ENCODE measurements at places on chromosomes 3 and 15. TPM values are rescaled to one million over a fixed set of nuclear protein-coding genes. Genes with fewer than 3 reads are reported as not detected.

The TICRR gene
- 21.5 TPM for total RNA-seq

The RETNLB gene
- not detected for total RNA-seq

The TNNC1 gene
- 0.41 TPM for total RNA-seq

The GPR62 gene
- not detected for total RNA-seq

The CXCR6 gene
- total RNA-seq, result not detected

The HHATL gene
- not detected for total RNA-seq

The BNC1 gene
- total RNA-seq, result not detected

The PAK6 gene
- total RNA-seq, result 0.77 TPM

The GOLGA6A gene
- not detected for total RNA-seq

The POLQ gene
- 14.5 TPM for total RNA-seq

The THRB gene
- not detected for total RNA-seq

DNA sequence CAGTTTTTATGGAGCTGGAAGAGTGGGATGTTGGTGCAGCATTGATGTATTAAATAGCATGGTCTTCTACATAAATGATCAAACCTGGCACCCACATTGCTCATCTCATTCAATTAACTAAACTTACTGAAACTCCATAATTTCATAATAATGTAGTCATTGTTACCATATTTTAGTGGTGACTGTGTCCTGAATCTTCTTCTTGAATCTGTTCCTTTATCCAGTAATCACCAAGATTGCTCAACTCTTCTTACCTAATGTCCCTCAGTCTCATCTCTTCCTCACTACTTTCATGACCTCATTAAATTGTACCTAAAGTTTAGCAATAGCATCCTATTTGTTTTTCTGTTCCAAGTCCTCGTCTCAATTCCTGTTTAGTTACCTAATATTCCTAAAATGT is 69.8 kb downstream of the FGF7 start:
- no peak overlapping the region for H3K4me3 ChIP-seq
- no peak for DNase-seq
- H3K36me3 ChIP-seq, result no peaks in the 10 kb centered on the region
- no peaks in the 10 kb centered on the region for H3K4me1 ChIP-seq
- H3K27ac ChIP-seq, result no peak overlapping the region

- H3K27ac ChIP-seq, result no peak overlapping the region
- no peak overlapping the region for H3K4me3 ChIP-seq
- H3K4me1 ChIP-seq, result no peaks in the 10 kb centered on the region
- H3K36me3 ChIP-seq, result no peaks in the 10 kb centered on the region
These were observed 158.6 kb downstream of the THSD4 start for GRCh38 chr15:71273731-71274447.

GRCh38 chr3:188218603-188219002 is 64.6 kb downstream of the LPP start:
- DNase-seq, result no peak
- no peaks in the 10 kb centered on the region for H3K4me1 ChIP-seq
- H3K4me3 ChIP-seq, result no peak overlapping the region
- no peaks in the 10 kb centered on the region for H3K27me3 ChIP-seq
- H3K36me3 ChIP-seq, result no peaks in the 10 kb centered on the region

GRCh38 chr3:24302396-24302795 is 192.3 kb downstream of the THRB start:
- H3K27ac ChIP-seq, result no peak overlapping the region
- H3K4me3 ChIP-seq, result no peak overlapping the region
- H3K27me3 ChIP-seq, result no peaks in the 10 kb centered on the region

DNA sequence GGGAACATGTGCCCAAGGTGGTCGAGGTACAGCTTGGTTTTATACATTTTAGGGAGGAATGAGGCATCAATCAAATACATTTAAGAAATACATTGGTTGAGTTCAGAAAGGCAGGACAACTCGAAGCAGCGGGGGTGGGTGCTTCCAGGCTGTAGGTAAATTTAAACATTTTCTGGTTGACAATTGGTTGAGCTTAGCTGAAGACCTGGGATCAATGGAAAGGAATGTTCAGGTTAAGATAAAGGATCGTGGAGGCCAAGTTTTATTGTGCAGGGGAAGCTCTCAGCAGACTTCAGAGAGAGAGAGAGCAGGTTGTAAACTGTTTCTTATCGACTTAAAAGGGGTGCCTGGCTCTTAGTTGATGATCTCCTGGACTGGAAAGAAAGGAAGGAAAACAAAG is 11.3 kb downstream of the CPN2 start:
- H3K4me3 ChIP-seq, result no peak overlapping the region
- no peak for DNase-seq
- no peaks in the 10 kb centered on the region for H3K27me3 ChIP-seq
- H3K27ac ChIP-seq, result no peak overlapping the region

DNA sequence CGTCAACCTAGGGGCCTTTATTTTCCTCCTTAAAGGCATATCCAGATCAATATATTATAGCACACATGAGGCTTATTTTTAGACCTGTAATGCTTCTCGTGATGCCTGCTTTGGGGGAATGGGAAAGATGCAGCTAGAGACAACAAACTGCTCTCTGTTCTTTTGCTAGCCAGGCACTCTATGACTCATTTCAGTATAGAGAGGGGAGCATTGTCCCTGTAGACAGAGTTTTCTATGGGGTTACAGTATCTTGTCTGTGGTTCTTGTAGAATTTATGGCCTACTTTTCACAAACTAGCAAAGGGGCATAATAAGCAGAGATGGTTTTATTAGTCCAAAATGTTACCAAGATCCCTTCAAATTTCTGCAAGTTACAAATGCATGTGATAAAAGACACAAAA is 305.6 kb downstream of the LSAMP start:
- no peak overlapping the region for H3K27ac ChIP-seq
- no peak overlapping the region for H3K4me3 ChIP-seq
- no peak for DNase-seq

GRCh38 chr15:60935130-60935529 is 294.0 kb downstream of the RORA start:
- H3K27me3 ChIP-seq, result no peaks in the 10 kb centered on the region
- H3K4me1 ChIP-seq, result no peaks in the 10 kb centered on the region
- no peak for DNase-seq
- H3K36me3 ChIP-seq, result no peaks in the 10 kb centered on the region
- no peak overlapping the region for H3K27ac ChIP-seq
- no peak overlapping the region for H3K4me3 ChIP-seq

- no peak for DNase-seq
- no peaks in the 10 kb centered on the region for H3K27me3 ChIP-seq
- H3K36me3 ChIP-seq, result peaks cover 7% of the 10 kb centered on the region
- no peak overlapping the region for H3K27ac ChIP-seq
- H3K4me3 ChIP-seq, result no peak overlapping the region
- H3K4me1 ChIP-seq, result no peaks in the 10 kb centered on the region
These were observed 35.6 kb upstream of the SHC4 start for GRCh38 chr15:48999314-48999713.

- H3K27ac ChIP-seq, result no peak overlapping the region
- H3K36me3 ChIP-seq, result no peaks in the 10 kb centered on the region
- no peaks in the 10 kb centered on the region for H3K27me3 ChIP-seq
- no peak overlapping the region for H3K4me3 ChIP-seq
- H3K4me1 ChIP-seq, result peaks cover 15% of the 10 kb centered on the region
These were observed 99.1 kb downstream of the SLC49A4 start for GRCh38 chr3:122893754-122894668.

DNA sequence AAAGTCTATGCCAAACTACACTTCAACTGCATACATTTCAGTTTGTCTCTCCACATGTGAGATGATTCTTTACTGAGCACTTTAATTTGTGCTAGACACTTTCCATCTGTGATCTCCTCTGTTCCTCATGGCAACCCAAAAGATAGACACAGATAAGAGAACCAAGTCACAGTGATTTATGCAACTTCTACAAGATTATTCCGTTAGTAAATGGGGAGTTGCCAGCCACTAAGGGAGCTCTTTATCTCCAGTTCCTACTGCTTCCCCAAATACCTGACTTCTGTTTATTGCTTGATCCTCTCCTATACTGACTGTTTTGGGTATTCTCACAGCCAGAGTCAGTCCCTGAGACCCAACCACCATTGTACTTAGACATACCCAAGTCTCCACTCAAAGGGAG is 24.1 kb upstream of the AKAP13 start:
- no peak overlapping the region for H3K4me3 ChIP-seq
- no peak overlapping the region for H3K27ac ChIP-seq
- H3K4me1 ChIP-seq, result peaks cover 19% of the 10 kb centered on the region
- no peaks in the 10 kb centered on the region for H3K36me3 ChIP-seq
- DNase-seq, result no peak

DNA sequence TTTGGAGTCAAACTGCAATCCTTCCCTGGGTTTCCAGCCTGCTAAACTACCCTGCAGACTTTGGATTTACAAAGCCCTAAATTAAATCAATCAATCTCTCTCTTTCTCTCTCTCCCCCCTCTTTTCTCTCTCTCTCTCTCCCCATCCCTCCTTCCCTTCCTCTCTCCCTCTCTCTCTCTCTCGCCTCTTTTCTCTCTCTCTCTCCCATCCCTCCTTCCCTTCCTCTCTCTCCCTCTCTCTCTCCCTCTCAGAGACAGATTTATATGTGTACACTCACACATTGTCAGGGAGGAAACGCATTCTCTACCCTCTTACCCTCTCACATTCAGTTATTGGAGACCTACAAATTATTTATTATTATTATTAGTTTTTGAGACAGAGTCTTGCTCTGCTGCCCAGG is 47.0 kb downstream of the GRK7 start:
- H3K27ac ChIP-seq, result no peak overlapping the region
- H3K36me3 ChIP-seq, result no peaks in the 10 kb centered on the region
- DNase-seq, result no peak
- no peak overlapping the region for H3K4me3 ChIP-seq
- no peaks in the 10 kb centered on the region for H3K27me3 ChIP-seq

GRCh38 chr3:196227121-196227561 is 10.8 kb downstream of the SLC51A start:
- no peaks in the 10 kb centered on the region for H3K36me3 ChIP-seq
- H3K27me3 ChIP-seq, result no peaks in the 10 kb centered on the region
- no peak for DNase-seq

GRCh38 chr15:91660174-91660649 is 193.3 kb upstream of the SLCO3A1 start:
- DNase-seq, result no peak
- H3K4me3 ChIP-seq, result no peak overlapping the region
- no peak overlapping the region for H3K27ac ChIP-seq
- no peaks in the 10 kb centered on the region for H3K36me3 ChIP-seq
- no peaks in the 10 kb centered on the region for H3K4me1 ChIP-seq

DNA sequence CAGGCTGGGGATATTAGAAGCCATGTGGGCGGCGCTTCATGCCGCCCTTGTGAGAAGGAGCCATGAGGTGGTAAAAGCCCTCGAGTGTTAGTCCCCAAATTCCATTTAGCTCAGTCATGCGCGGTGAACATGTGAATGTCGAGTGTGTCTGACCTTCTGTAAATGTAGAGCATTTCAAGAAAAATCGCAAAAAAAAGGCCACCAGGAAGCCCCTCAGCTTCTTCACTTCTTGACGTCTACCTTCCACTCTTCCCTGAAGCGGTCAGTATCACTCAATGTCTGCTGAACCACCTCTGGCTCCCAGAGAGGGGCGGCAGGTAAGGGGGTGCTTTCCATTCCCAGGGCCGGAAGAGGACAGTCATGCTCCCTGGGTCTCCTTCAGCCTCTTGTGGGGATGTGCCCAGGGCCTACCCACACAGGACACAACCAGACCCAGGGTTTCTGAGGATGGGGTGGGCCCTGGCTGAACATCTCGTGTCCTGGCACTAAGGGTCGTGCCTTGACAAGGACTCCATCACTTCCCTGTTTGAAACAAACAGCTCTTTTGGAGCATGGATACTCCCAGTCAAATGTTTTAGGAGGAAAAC is 274.9 kb downstream of the FAM43A start:
- H3K27ac ChIP-seq, result no peak overlapping the region
- no peak for DNase-seq
- H3K4me1 ChIP-seq, result no peaks in the 10 kb centered on the region

- H3K36me3 ChIP-seq, result no peaks in the 10 kb centered on the region
- no peaks in the 10 kb centered on the region for H3K4me1 ChIP-seq
- H3K27ac ChIP-seq, result no peak overlapping the region
These were observed 113.1 kb upstream of the ABHD17C start for GRCh38 chr15:80581976-80582375.

GRCh38 chr3:147472846-147473245 is 63.7 kb downstream of the ZIC1 start:
- H3K36me3 ChIP-seq, result no peaks in the 10 kb centered on the region
- H3K27ac ChIP-seq, result no peak overlapping the region
- no peaks in the 10 kb centered on the region for H3K27me3 ChIP-seq
- H3K4me3 ChIP-seq, result no peak overlapping the region
- no peaks in the 10 kb centered on the region for H3K4me1 ChIP-seq
- DNase-seq, result no peak

GRCh38 chr3:105119801-105120340 is 246.8 kb upstream of the ALCAM start:
- no peaks in the 10 kb centered on the region for H3K27me3 ChIP-seq
- no peak overlapping the region for H3K4me3 ChIP-seq
- DNase-seq, result no peak
- no peak overlapping the region for H3K27ac ChIP-seq
- no peaks in the 10 kb centered on the region for H3K4me1 ChIP-seq

DNA sequence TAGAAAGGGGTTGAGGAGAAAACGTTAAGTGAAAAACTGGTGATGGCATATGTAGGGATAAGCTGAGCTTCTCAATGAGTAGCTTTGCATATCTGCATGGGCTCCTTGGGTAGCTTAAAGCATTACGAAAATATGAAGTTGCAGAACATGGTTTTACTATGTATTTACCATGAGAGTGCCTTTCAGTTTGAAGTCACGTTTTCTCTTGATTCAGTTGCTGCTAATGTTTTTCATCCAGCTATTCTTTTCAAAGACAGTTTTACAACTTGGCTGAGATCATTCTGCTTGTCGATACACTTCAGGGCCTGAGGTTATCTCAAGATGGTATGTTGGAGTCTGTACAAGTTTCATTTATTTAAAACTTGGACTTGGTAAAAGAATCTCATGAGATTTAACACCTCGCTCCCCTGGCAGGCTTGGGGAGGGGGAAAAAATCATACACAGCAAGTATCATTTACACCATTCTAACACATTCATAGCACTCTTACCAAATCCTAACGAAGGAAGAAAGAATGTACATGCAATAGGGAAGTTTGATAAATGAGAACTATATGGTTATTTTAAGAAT is 103.3 kb upstream of the CMC1 start:
- DNase-seq, result no peak
- no peaks in the 10 kb centered on the region for H3K4me1 ChIP-seq
- H3K4me3 ChIP-seq, result no peak overlapping the region

GRCh38 chr3:174268586-174268985 is 590.5 kb upstream of the NAALADL2 start:
- no peak overlapping the region for H3K27ac ChIP-seq
- no peaks in the 10 kb centered on the region for H3K27me3 ChIP-seq

GRCh38 chr3:159151130-159151529 is 349.3 kb downstream of the MFSD1 start:
- H3K27ac ChIP-seq, result no peak overlapping the region
- no peaks in the 10 kb centered on the region for H3K4me1 ChIP-seq
- DNase-seq, result no peak
- H3K4me3 ChIP-seq, result no peak overlapping the region

- DNase-seq, result no peak
- no peaks in the 10 kb centered on the region for H3K4me1 ChIP-seq
- H3K36me3 ChIP-seq, result no peaks in the 10 kb centered on the region
- no peak overlapping the region for H3K4me3 ChIP-seq
- no peaks in the 10 kb centered on the region for H3K27me3 ChIP-seq
- no peak overlapping the region for H3K27ac ChIP-seq
These were observed 156.4 kb upstream of the PPP2R3A start for GRCh38 chr3:135809021-135809634.

Data from GM12878 (cell line).